ENCODE measurements at places on chromosomes 7 and 10. TPM values are rescaled to one million over a fixed set of nuclear protein-coding genes. Genes with fewer than 3 reads are reported as not detected.

Gene RPEL1
- under 0.01 TPM for total RNA-seq

Gene STOX1
- total RNA-seq, result 0.34 TPM

Gene RNF32
- not detected for total RNA-seq

Gene PDZD7
- total RNA-seq, result 2.5 TPM

Gene PIK3CG
- not detected for total RNA-seq

Gene OPN4
- total RNA-seq, result not detected

Gene ADRB1
- not detected for total RNA-seq

Gene HOXA9
- 0.67 TPM for total RNA-seq

Gene ADAP1
- total RNA-seq, result 1.00 TPM

Gene KLLN
- 1.00 TPM for total RNA-seq

Gene C10orf62
- not detected for total RNA-seq

Gene FKBP9
- 134 TPM for total RNA-seq

Gene ZNF467
- under 0.01 TPM for total RNA-seq

Gene ZNF248
- total RNA-seq, result 4.3 TPM

Measured in melanocyte of skin (primary cell).